HT1080 (cell line): ENCODE measurements at places on chromosomes 4 and X.

- no peak for DNase-seq
These were observed 18.3 kb downstream of the CD99L2 start for GRCh38 chrX:150879855-150880807.

- no peak for DNase-seq
These were observed 300.9 kb downstream of the BCOR start for GRCh38 chrX:39796856-39797255.

GRCh38 chr4:87240341-87240740 is 19.9 kb upstream of the KLHL8 start:
- DNase-seq: no peak

- DNase-seq: no peak
These were observed 160.1 kb downstream of the RBMX2 start for GRCh38 chrX:130561930-130562329.

DNA sequence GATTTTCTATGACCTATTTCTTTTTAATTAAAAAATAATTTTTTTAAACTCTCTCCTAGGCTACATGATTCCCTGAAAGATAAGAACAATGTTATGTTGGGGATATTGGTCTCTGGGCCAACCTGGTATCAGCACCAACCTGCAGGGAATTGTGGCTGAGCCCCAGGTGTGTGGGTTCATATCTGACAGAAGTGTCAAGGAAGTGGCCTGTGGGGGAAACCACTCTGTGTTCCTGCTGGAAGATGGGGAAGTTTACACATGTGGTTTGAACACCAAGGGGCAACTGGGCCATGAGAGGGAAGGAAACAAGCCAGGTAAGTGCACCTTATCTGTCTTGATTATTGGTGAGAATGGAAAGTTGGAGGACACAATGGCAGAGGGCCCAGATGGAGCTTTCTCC is 13.5 kb downstream of the HERC3 start:
- DNase-seq: no peak

DNA sequence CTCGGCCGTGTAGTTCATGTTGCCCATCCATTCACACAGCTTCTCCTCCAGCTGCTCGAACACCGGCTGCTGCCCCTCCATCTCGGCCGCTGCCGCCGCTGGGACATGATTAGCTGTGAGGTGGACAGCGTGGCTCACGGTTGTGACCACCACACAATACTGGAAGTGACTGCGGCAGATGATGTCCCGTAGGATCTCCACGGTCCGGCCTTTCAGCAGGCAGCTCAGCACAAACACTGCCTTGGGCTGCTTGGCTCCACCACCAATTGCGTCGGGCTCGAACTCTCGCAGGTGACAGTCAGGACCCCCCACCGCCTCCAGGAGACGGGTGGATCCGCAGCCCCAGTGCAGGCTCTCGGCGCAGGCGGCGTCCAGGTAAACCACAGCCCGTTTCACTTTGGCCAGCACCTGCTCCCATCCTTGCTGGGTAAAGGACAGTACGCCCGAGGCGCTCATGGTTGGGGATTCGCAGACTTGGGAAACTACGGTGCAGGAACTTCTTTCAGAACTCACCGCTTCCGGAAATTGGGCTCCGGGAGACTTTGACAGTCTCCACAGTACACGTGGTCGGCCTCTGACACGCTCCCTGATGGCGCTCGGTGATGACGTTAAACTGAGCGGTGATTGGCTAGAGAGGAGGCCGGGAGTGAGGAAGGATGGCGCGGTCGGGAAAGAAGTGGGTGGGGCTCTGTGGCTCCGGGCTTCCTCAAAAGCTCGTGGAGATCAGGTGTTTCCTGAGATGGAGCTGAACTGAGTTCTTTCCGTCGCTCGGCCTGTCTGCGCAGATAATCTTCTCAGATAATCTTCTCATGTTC is at the start of gene SCFD2:
TSS of gene SCFD2 (minus strand) at position 576 of the 815 bp plus-strand sequence.
- peak; percentile 96 for DNase-seq

GRCh38 chr4:25884031-25884782 is 21.4 kb upstream of the SEL1L3 start:
- DNase-seq: peak; percentile 72

- DNase-seq: peak; percentile 87
These were observed 110.7 kb downstream of the ARHGAP10 start for GRCh38 chr4:147842573-147842972.

GRCh38 chr4:27217261-27217769 is 356.7 kb downstream of the STIM2 start:
- peak; percentile 68 for DNase-seq

GRCh38 chr4:86834901-86835300 is 14.3 kb downstream of the SLC10A6 start:
- DNase-seq: peak; percentile 56

DNA sequence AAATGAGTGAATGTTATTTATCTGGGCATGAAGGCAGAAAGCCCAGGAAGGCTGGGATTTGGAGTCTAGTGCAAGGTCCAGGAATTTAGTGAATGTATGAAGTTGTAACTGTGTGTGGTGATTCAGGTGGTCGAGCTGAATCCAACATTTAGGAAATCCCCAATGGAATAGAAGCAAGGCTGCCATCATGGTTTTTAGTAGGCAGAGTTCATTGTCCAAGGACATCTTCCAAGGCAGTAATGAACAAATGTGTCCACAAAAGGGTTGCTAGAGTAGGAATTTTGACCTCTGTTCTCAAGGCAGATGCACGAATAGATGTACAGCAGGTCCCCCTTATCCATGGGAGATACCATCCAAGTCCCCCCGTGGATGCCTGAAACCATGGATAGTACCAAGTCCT is 42.9 kb upstream of the ACSL1 start:
- DNase-seq: no peak

- peak; percentile 47 for DNase-seq
These were observed 32.5 kb downstream of the TLL1 start for GRCh38 chr4:165905405-165906027.

GRCh38 chr4:76459291-76459723 is 24.3 kb downstream of the SHROOM3 start:
- DNase-seq: no peak

- DNase-seq: no peak
These were observed 598.2 kb upstream of the BOD1L1 start for GRCh38 chr4:14225688-14226207.

DNA sequence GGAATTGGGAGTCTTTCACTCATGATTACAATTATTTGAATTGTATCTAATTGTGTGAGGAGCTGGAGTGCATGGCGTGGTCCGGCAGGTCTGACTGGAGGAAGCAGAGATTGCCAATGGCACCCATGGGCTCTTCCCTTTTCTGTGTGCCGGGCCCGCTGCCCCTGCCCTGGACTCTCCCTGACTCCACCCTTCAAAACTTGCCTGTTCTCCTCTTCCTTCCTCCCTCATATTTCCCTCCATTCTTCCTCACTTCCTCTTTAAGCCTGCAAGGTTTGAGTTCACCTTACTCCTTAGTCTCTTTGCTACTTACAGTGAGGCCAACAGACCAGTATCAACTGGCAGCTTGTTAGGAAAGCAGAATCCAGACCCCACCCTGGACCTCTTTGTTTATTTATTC is 6.5 kb upstream of the STBD1 start:
- no peak for DNase-seq

DNA sequence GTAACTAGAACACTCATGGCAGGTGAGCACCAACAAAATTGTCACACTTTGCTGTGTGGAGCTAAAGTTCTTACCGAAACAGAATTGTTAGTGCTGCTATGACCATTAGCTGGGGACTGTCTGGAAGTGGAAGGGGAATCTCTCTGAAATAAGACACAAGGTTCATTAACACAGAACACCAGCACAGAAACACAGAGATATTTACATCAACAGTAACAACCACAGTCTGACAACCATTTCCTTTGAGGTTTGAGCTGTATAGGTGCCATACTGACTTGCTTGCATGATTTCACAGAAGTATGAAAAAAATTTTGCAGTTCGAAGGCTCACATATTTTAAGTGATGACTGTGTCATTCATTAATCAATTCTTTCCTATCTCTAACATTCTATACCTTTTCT is 109.8 kb downstream of the NYX start:
- DNase-seq: no peak

- peak; percentile 6 for DNase-seq
These were observed 10.2 kb upstream of the N4BP2 start for GRCh38 chr4:40046311-40046980.

DNA sequence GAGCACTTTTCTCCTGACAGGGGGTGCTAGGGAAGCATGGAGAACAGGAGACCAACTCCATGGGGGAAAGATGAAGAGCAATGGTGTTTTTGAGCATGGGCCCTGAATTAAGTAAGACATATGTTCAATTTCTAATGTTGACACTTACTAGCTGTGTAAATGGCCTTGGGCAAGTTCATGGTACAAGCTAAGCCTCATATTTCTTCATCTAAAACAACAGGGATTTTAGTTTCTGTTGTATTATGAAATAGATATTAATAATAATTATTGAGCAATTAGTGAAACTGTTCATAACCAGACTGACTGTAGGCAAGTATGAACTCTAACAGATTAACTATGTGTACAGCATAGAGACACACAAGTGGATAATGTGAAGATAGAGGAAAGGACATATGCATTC is 515.0 kb upstream of the FAT1 start:
- DNase-seq: no peak

DNA sequence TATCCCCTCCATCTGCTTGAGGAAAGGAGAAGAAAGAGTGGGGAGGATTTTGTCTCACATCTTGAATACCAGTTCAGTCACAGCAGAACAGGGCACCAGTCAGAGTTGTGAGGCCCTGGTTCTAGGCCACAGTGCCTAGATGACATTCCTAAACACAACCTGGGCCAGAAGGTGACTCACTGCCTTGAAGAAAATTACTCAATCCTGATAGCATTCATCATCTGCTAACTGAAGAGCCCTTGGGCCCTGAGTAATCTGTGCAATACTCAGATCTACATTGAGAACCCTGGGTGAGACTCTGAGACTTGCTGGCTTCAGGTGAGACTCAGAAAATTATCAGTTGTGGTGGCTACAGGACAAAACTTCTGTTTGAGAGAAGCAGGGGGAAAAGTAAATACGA is 20.5 kb upstream of the PRR32 start:
- DNase-seq: peak; percentile 52

DNA sequence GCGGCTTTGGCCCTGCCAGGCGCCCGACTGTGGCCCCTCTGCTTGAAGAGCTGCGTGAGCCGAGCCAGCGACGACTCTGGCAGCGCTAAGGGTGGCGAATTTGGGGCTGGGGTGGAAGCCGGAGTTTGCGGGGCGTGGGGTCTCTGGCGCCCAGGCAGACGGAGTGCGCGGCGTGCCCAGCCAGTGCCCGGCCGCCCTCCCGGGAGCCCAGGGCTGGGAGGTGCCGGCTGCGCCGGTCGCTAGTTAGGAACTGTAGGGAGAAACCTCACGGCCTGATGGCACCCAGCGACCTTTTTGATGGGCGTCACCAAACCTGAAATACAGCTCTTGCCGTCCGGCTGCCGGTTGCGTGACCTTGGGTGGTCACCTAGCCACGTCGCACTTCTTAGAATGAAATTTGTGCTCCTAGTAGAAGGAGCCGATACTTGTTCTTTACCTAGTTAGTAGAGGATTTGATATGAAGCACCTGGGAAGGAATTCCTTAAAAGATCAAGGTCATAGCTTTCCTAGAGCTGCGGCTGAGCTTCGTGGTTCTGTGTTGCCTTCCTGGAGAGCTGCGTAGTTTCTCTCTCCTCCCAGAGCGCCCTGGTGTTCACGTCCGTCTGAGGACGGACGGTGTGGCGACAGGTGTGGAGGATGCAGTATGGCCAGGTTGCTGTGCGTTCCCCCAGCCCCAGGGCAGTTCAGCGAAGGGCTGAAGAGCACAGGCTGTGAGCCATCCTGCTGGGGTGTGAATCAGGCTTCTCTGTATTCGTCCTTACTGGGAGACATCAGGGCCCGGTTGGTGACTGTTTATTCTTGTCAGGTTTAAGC is 680 bp downstream of the MAEA start:
- DNase-seq: no peak

DNA sequence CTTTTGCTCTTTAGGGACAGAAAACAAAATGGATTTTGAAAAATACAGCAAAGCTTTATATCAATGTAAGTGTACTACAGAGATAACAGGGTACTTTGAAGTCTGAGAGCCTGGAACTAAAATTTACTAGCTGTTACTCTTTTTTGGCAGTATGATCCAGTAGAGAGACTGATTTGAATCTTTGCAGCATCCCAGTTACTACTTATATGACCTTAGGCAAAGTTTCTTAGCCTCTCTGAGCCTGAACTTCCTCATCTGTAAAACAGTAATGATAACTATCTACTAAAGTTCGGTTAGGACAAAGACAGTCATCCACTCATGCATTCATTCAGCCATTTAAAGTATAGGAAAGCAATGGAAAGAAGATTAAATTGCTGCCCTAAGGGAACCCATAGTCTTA is 10.1 kb downstream of the BRWD3 start:
- DNase-seq: no peak

GRCh38 chr4:20625426-20625825 is 74.8 kb upstream of the PACRGL start:
- DNase-seq: no peak

- no peak for DNase-seq
These were observed 87.5 kb upstream of the INTU start for GRCh38 chr4:127545271-127545670.

DNA sequence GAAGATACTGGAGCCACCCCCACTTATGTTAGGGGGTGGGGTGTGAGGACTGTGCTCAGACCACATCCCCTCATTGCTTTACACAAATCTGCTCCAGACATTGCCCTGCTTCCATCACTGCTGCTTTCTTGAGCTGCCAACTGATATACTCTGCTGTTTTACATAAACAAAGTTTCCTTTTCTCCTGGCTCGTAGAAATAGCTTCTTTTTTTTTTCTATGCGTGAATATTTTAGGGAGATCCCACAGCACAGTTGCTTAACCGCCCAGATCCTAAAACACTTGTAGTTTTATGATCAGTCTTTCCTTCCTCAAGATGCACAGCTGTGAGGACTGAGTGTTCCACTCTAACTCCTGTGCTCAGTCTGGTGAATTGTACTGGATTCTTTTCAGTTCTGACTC is 768.4 kb downstream of the PCDH18 start:
- no peak for DNase-seq

DNA sequence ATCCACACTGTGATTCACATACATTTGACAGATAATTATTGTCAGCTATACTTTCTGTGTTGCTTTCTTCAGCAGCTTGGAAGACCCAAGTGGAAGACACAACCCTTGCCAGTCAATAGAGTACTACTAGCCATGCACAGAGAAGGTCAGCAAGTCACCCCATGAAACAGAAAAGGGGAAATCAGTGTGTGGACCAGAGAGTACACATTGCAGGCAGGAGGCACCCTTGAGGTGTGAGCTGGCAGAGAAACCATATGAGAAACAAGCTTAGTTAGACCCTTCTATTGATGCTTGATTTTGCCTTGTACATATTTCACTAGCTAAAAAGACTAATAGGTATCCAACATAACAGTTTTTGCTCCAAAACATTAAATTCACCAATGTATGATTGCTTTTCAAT is 99.5 kb downstream of the NLGN4X start:
- DNase-seq: no peak

DNA sequence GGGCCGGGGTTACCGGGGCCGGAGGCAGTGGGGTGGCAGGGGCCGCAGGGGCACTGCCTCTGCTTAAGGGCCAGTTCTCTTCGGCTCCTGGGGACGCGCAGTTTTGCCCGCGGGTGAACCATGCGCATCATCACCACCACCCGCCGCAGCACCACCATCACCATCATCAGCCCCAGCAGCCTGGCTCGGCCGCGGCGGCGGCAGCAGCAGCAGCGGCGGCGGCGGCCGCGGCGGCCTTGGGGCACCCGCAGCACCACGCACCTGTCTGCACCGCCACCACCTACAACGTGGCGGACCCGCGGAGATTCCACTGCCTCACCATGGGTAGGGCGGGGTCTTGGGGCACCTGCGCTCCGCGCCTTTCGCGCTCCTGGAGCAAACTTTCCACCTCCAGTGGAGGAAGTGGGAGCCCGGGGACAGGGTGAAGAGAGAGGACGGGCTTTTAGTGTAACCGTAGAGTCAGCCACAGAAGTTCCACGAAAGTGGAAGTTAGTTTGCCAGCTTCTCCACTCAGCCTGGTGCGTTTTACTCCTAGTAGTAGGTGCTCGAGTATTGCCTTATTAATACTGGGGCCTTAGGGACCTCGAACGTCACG is 729 bp downstream of the GSX2 start:
- DNase-seq: no peak
